ENCODE measurements at places on chromosomes 7 and 10.

DNA sequence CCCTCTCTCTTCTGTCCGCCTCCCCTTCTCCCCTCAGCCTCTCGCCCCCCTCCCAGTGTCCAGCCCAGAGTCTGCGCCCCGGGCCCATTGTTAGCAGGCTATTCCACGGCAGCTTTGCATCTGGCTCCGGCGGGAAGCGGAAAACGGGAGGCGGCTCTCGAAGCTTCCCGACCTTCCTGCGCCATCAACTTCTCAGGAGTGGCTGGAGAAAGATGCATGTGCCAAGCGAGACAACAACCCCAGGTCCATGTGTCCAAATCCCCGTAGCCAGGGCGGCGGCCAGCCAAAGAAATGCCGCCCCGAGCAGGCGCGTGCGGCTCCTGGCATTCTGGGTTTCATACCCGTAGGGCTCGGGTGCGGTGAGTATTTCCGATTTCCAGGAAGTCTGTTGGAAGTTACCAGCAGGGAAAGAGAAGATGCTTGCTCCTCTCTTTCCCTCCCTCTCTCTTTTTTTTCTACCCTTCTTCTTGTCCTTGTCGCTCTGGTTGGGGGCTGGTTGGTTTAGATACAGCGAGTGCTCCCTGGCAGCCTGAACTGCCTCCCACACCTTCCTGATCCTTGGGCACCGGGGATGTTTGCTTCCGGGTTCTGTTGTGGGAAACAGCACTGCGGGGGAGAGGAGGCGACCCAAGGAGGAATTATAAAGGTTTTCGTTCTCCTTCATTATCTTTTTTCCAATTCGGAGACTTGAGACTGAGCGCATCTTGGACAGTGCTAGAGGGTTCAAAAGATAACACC, 1.2 kb upstream of the HOXA2 start:
- no peak for DNase-seq

DNA sequence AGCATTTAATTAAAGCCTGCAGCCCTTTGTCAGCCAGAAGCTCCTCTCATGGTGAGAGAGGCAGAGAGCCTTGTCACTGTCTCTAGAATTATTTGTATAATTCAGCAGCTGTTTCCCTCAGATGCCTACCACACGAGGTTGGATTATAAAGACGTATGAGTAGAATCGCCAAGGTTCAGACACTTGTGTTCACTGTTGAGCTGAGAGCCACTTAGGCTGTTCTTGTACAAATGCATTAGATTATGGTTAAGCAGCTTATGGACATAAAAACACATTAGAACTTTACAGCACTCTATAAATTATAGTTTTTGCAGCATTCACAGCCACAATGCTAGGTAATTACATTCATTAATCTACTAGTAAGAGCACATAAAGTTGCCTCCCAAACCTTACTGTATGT, 282.6 kb downstream of the AUTS2 start:
- DNase-seq: no peak

GRCh38 chr10:3919709-3920308, 134.8 kb upstream of the KLF6 start:
- no peak for DNase-seq

GRCh38 chr7:11256501-11256900, 282.8 kb downstream of the PHF14 start:
- DNase-seq: no peak

- DNase-seq: no peak
These were observed 18.0 kb upstream of the XPNPEP1 start for GRCh38 chr10:109941236-109941862.
